ENCODE measurements at places on chromosomes 4 and X.

GRCh38 chrX:48532161-48532560 lies 7.4 kb upstream of the TBC1D25 start:
- no peak for DNase-seq

GRCh38 chr4:167943872-167944505 lies 148.3 kb upstream of the ANXA10 start:
- no peak for DNase-seq

- peak; percentile 27 for DNase-seq
Measured at GRCh38 chrX:107826238-107827029, 768 bp downstream of the MID2 start.

DNA sequence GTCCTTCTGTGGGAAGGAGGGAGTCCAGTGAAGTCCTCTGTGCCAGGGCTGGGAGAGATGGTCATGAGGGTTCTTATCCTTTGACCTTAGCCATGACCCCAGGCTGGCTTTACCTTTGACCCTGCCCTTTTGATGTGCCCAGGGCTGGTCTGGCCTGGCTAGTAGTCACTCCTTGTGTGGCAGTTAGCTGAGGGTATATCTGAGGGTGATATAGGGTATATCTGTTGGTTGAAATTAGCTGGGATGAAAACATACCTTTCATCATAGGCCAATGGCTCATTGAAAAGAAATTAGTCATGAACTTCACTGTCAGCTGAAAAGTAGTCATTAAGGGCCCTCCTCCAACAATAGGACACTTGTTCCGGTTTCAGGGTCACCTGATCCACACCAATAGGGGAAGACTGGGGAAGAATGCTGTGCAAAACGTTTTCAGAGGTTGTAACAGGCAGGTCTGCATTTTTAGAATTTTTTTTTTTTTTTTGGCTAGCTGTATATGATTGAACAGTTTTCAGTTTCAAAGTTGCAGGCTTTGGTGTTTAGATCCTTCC lies 74.6 kb upstream of the STOX2 start:
- DNase-seq, result no peak

GRCh38 chr4:41882625-41883347 lies 52.4 kb upstream of the TMEM33 start:
- peak; percentile 35 for DNase-seq

GRCh38 chr4:95465010-95465409 lies 83.8 kb downstream of the UNC5C start:
- DNase-seq, result no peak

DNA sequence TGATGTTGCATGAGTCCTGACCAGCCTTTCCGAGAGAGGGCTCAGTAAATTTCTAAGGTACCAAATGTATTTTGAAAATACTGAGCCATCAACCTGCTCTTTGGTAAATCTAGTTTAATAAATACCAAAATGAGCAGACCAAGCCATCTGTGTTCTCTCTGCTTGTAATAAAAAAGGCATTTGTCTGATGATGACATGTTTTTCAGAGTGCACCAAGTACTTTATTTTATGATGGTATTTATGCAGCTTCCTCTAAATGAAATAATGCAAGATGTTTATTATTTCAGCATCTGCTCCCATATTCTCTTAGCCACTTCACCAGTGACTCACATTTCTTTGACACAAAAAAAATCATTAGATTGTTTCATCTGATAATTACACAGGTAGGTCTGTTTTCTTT lies 700.5 kb downstream of the TRIML1 start:
- DNase-seq, result no peak

- no peak for DNase-seq
Measured at GRCh38 chr4:13511101-13511500, 27.0 kb upstream of the RAB28 start.

DNA sequence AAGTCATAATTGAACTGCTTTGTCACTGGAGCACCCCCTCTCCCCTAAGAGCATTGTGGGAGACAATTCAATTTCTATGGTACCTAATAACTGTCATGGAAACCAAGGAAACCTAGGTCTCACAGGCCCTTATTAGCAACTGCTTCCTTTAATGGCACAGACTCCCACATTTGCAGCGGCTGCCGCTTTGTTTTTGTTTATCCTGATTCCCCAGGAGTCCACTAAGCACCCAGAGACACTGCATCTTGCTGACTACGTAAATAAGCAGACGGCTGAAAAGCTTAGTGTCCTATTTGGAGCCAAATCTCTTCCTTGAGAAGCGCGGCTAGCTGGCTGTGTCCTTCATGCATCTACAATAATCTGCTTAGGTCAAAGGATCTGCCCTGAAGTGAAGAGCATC lies 494.4 kb downstream of the TMA16 start:
- peak; percentile 92 for DNase-seq

DNA sequence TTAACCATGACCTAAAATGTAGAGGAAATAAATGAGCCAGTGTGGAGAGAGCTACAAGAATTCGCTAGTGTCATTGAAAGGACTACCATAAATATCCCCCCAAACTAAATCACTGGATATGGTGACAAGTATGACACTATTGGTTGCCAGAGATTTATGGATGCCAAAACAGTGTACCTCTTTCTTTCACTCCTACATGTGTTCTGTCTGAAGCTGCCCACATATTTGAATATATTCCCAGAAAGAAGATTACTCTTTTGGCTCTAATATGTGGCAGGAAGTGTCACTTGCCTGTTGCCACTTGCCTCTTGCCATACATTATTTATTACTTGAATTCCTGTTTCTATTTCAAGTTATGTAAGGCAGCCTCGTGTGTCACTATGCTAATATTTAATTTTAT lies 1573.6 kb downstream of the TECRL start:
- DNase-seq, result no peak

DNA sequence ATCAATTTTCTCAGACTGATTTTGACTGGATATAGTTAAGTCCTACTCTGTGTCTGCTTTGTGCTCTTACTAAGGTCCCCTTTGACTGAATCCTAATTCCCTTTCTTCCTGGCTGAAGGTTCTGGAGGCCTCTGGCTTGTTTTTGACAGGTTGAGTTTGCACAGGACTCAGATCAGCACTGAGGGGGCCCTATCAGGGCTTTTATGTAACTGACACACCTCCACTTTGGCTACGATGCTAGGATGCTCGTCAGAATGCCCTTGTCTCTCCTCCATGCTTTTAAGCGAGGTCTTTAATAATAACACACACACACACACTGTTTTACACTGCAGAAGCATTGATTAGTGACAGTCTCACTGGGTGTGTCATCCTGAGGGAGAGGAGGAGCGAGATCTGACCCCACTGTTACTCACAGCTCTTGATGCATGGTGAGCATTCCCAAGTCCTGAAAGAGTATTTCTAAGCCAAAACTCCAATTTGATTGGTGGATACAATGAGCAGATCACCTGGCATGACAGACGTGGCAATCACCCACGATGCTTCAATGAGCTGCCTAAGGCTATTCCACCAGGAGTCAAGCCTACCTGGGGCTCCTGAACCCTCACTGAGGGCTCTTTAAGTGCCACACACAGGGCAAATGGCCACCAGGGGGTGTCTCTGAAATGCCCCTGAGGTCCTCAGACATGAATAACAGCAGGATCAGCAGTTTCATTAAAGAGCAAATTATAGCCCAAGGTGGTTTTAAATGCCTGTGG lies 130.4 kb upstream of the CPEB2 start:
- DNase-seq, result peak; percentile 33

GRCh38 chrX:119784747-119785446 lies 6.5 kb downstream of the RPL39 start:
- DNase-seq, result peak; percentile 33

GRCh38 chr4:10171055-10171454 lies 54.5 kb upstream of the WDR1 start:
- DNase-seq, result no peak

DNA sequence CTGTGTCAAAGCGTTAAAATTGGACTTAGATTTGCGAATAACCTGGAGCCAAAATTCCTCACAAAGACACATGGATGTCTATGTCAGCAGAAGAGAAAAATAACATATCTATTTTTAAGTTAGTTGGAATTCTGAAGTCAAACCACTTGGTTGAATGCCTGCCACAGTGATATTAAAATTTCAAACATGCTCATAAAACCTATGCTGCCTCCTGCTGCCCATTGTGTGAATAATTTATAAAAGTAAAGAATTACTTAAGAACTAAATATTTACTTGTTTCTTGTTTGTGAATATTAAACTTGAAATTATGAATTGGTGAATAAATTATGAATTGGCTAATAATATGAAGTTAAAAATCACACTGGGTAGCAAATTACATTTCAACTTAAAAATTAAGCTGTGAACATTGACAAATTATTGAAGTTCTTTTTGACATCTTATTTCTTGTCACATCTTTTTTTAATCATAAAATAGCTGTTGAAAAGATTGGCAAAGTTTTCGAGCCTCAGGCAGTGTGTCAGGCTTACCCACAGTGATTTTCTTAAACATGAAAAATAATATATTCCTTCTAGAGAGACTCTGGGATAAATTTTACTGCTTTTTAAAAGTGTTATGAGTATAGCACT lies 35.4 kb downstream of the FABP2 start:
- DNase-seq, result no peak

DNA sequence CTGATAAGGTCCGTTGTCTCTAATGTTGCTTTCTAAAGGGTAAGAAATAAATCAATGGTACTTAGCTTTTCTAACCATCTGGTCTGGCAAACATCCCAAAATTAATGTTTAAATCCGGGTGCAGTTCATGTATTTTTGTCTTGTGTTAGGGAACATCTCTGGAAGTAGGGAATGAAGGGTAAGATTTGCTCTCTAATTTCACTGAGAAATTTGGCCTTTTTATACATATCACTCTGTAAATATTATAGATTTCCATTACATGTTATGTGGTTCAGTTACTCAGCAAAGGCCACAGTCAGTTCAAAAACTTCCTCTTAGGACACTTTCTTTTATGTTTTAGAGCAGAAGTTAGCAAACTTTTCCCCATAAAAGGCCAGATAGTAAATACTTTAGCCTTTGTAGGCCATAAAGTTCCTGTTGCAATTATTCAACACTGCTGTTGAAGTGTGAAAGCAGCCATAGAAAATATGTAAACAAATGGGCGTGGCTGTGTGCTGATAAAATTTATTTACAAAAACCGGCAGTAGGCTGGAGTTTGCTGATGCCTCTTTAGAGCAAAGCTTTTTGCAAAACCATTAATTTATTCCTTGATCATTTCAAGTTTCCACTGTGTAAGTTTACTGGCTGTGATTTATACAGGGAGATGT lies 218.1 kb downstream of the ANTXR2 start:
- no peak for DNase-seq

GRCh38 chr4:41384992-41385391 lies 128.3 kb downstream of the UCHL1 start:
- no peak for DNase-seq

GRCh38 chr4:86380181-86380724 lies 20.4 kb upstream of the MAPK10 start:
- DNase-seq, result no peak

DNA sequence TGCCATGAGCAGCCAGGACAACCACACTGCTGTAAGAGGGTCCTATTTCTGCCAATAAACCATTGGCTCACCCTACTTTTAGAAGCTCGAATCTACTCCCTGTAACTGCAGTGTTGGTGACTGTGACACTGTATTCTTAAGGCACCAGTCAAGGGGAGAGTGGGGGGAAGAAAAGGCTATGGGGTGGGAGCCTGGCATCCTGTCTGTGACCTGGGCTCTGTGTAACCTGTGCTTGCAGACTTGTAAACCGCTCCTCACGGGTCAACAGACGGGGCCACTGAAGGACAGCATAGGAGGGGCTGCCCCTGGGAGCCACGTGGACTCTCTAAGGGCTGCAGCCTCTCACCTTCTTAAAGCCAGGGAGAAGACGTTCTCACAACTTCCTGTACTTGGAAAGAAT lies 42.2 kb upstream of the ENPP6 start:
- DNase-seq, result no peak

GRCh38 chrX:16067886-16068515 lies 55.4 kb upstream of the GRPR start:
- DNase-seq, result no peak

GRCh38 chr4:186920992-186921391 lies 197.3 kb upstream of the FAT1 start:
- DNase-seq, result no peak

GRCh38 chr4:2689825-2690700 lies 66.1 kb downstream of the TNIP2 start:
- DNase-seq, result no peak

GRCh38 chrX:106894392-106894909 lies 8.7 kb downstream of the RIPPLY1 start:
- peak; percentile 68 for DNase-seq

GRCh38 chrX:154484255-154485149 lies 1.9 kb downstream of the UBL4A start:
- no peak for DNase-seq

- DNase-seq, result no peak
Measured at GRCh38 chr4:152293527-152293926, 242.4 kb downstream of the FBXW7 start.

DNA sequence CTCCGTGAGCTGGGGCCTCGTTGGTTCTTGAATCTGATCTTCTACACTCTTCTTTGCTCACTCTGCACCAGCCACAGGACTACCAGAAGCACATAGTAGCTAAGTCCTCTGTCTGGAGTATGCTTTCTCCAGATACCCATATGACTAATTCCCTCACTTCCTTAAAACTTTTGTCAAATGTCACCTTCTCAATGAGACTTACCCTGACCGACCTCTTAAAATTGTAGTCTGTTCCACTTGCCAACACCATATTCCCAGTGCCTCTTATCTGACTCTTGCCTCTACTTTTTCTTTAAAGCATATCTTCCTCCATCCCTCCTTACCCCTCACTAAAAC lies 10.0 kb downstream of the PARM1 start:
- DNase-seq, result no peak
